ENCODE measurements at places on chromosomes 7 and 10.

- DNase-seq = no peak
Measured at GRCh38 chr7:128398016-128398840, 11.6 kb downstream of the IMPDH1 start.

DNA sequence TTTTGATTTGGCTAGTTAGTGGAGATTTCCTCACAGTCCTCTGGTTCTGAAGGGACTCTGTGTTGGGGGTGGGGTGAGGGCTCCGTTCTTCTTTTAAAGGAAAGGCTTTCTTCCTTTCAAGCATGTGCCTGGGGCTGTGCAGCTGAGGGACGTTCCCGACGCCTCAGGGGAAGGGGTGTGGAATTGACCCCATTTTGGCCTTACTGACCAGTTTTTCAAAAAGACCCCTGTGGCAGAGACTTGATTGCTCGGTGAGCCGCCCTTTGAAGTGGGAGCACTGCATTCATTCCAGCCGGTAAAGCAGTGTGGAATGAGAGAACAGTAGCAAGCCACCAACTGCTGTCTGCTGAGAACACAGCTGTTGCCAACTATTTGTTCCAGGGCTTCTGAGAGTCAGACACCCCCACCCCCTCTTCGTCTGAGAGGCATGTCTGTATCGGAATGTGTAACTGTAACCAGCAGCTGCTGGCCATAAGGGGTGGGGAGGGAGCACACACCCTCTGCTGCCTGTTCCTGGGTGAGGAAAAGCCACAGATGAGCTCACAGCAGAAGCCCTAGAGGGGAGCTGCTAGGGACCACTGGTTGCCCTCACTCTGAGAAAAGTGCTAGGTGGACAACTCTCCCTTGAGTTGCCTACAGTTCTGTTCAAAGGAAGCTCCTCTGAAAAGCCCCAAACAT is 33.2 kb downstream of the WBP1L start:
- peak; percentile 97 for DNase-seq

- no peak for DNase-seq
Measured at GRCh38 chr7:79529214-79529880, 75.9 kb upstream of the MAGI2 start.

DNA sequence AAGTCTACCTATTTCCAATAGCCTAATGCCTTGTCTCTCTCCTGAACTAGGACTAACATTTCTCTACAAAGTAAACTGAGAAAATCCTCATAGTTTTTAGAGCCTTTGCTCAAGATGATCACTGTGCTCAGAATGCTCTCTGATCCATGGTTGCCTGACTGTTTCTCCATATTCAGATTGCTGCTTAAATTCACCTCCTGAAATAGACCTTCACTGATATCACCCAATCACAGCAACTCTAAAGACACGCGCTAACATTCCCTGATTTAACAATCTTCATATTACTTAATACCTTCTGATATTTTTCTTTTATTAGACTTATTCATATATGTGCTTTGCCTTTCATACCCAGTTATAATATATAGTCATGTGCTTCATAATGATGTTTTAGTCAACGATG is 148.9 kb upstream of the SP4 start:
- DNase-seq = no peak

GRCh38 chr7:149427893-149428292 is 33.0 kb downstream of the ZNF777 start:
- DNase-seq = no peak

GRCh38 chr10:88565072-88565471 is 18.0 kb downstream of the RNLS start:
- peak; percentile 51 for DNase-seq

- peak; percentile 70 for DNase-seq
Measured at GRCh38 chr10:63236113-63236935, 103.2 kb downstream of the NRBF2 start.

GRCh38 chr7:135258585-135258984 is 24.9 kb downstream of the STRA8 start:
- DNase-seq = no peak

GRCh38 chr7:156918635-156919034 is 25.7 kb upstream of the LMBR1 start:
- no peak for DNase-seq

- no peak for DNase-seq
Measured at GRCh38 chr10:60182691-60183090, 207.0 kb downstream of the ANK3 start.

DNA sequence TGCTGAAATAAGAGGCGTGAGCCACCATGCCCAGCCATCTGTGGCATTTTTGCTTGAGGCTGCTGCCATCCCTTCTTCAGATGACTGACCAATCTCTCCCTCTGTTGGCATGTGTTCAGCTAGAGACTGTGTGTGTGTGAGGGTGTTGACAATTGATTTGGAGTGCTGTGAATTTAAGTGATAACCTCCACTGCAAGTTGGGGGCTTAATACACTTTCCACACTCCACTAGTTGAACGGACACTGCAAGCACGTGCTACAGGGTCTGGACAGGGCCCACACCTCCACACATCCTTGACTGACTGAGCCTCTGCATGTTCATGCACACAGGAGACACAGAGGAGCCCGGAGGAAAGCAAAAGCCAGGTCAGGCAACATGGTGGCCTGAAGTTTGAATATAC is 51.3 kb downstream of the BRAF start:
- no peak for DNase-seq
